ENCODE measurements at places on chromosomes 5 and 9.

GRCh38 chr9:101140764-101141163 is 112.2 kb downstream of the PLPPR1 start:
- no peak for DNase-seq

- DNase-seq, result no peak
These were observed at the start of gene IFNW1 for GRCh38 chr9:21141427-21141882. Gene IFNW1 (minus strand): TSS chr9:21141832. CDS start chr9:21141570, 262 bp downstream.

DNA sequence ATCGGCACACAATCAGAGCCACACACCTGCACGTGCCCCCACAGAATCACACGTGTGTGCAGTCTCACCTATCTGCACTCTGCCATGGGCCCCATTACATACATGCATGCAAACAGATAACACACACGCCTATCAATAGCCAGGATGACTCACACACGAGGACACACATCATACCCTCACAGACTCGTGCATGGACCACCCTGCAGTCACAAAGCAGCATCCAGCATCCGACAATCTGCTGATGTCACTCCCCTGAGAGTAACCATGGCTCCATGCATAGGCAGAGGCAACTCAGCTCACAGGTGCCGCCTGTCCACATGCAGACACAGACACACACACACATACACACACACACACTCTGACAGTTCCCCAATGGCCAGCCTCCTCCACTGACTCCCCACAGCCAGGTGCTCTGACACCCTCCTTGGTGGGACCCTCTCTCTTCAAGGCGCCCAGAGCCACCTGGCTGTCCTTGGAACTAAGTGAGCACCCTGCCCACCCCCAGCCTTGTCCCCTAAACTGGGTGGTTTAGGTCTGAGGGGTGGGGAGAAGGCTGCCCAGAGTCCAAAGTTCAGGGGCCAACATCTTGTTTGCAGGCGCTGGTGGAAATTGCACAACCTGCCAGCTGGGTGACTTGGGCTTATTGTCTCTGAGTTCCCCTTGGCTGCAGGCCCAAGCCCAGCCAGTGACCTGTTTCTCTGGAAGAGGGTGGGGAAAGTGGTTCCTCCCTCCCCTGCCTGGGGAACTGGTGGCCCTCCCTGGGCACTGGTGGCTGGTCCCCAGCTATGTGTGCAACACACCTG is 34.6 kb upstream of the NEK6 start:
- DNase-seq, result peak; percentile 83

DNA sequence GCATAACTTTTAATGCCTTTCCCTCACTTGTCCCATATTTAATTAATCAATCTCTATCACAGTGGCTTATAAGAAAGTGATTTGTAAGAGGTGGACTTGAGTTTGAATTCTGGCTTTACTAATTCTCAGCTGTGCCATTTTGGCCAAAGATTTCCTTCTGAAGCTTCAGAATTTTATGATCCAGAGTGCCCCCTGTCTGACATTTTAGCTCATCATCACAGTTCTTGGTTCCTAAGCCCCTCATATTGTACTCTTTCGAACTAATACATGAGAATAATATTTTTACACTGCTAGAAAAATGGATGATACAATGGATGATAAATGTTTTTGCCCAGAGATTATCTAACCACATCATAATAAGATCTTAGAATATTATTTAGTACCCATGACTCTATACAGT is 1014.1 kb downstream of the PTPRD start:
- no peak for DNase-seq

- no peak for DNase-seq
These were observed 42.0 kb downstream of the PIP5K1B start for GRCh38 chr9:68747043-68747533.

DNA sequence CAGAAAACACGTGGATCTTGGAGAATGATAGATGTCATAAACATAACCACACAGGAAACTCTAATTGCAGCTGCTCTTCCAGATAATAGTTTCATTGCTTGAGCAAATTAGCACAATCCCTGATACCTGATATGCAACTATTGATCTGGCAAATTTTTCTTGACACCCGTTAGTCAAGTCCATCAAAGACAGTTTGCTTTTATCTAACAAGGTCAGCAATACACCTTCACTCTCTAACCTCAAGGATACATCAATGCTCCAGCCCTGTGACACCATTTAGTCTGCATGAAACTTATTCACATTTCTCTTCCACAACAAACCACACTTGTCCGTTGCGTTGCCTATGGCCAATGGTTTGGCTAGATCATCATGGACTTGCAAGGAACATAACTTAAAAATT is 16.6 kb downstream of the UGT3A1 start:
- DNase-seq, result no peak

GRCh38 chr9:133406480-133407307 is 11.1 kb downstream of the REXO4 start:
- DNase-seq, result peak; percentile 57

DNA sequence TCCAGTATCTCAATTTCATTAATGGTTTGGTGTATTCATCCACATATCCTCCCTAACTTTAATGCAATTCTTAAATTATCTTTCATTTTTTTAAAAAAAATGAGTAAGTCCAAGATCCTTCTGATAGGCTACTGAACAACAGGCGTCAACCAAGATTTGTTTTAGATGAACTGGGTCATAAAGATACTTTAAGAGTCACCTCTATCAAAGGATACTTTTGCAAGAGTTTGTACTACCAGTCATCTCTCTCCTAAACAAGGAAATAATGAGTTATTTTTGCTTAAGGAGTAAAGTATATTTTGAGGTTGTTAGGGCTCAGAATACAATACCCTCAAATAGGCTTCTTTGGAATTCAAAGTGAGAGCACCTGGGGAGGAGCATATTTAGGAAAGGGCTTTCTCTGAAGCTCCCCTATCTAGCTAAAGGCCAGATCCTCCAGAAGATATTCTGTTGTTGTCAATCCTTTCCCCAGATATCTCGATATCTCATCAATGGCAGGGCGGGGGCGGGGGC is 25.8 kb downstream of the HAVCR1 start:
- DNase-seq, result no peak

DNA sequence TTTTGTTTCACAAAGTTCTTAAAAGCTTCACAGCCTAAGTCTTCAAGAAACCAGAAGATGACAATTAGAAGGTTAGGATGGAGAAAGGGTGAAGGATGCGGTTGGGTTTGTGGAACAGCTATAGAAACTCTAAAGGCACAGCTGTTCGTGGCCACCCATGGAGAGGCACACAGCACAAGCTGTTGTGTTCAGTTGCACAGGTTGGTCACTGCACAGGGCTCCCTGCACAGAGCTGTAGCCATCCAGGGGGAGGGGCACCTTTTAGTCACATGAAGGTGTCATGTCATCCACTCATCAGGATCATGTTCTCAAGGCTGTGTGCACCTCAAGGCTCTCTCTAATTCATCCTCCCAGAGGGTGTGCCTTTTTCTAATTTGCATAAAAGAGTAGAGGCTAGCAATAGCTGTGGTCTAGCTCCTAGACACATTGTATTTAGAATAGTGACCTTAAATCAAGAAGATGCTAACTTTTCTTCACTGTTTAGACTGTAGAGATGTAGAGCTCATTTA is 5.0 kb upstream of the RASGRF2 start:
- no peak for DNase-seq

DNA sequence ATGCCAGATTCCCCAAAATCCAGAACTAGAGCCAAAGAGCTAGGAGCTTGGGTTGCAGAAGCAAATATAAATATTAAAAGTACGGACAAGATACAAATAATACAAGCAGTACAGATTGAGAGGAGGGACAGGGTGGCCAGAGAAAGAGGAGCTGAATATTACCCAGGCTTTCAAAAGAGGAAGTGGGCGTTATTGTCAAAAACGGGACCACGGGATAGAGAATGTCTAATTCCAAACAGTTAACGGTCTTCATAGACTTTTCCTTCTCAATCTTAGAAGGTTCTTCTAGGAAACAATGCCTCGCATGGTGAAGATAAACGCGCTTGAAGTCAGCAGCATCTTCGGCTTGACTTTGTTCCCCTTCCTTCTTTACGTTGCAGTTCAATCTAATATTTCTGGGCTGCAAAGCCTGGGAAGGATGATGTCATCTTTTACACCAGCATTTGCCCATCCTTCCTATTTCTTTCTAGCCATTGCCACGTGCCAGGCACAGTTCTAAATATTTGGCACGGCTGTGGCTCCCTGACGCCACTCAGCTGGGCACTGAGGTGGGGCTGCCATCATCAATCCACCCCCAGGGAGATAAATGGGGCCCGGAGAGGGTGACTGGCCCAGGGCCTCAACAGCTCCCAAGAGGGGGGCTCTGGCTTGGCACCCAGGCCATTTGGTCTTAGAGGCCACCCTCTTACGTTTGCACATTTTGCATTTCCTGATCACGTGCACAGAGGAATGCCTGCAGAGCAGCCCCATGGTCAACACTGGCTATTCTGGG is 16.3 kb upstream of the OLFM1 start:
- DNase-seq, result no peak

DNA sequence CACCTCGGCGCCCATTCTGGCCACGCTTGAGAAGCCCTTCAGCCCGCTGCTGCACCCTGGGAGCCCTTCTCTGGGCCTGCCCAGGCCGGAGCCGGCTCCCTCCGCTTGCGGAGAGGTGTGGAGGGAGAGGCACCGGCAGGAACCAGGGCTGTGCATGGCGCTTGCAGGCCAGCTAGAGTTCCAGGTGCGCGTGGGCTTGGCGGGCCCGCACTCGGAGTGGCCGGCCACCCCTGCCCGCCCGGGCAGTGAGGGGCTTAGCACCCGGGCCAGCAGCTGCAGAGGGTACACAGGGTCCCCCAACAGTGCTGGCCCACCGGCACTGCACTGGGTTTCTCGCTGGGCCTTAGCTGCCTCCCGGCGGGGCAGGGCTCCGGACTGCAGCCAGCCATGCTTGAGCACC is 72.3 kb upstream of the SYK start:
- no peak for DNase-seq

GRCh38 chr9:80440724-80441123 is 869.0 kb downstream of the TLE4 start:
- DNase-seq, result no peak

GRCh38 chr5:174420651-174421407 is 303.6 kb upstream of the MSX2 start:
- DNase-seq, result no peak

DNA sequence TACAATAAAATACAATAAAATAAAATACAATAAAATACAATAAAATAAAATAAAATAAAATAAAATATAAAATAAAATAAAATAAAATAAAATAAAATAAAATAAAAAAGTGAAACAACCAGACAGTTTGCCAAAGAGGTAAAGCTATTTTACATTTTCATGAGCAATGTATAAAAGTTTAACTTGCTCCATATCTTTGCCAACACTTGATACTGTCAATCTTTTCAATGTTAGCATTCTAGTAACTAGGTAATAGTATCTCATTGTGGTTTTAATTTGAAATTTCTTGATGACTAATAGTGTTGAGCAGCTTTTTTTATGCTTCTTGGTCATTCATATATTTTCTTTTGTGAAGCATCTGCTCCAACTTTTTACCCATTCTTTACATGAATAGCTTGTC is 17.3 kb downstream of the TTC33 start:
- DNase-seq, result no peak

DNA sequence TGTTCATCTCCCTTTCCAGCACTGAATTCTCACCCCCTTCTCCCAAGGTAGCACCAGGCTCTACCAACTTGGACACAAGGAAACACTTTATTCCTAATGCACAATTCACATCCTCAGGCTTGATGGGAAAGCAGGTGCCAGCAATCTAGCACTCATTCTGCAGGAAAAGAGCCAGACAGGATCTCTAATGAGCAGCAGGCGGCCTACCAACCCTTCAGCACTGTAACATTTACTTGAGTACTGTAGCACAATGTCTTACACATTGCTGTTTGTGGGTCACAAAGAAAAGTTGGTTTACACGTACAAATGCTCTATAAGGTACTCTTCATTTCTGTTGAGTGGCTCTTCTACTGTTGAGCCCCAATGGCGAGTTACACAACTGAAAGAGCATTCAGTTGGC is 254.4 kb downstream of the MLLT3 start:
- no peak for DNase-seq

GRCh38 chr5:17014686-17015085 is 78.6 kb upstream of the MYO10 start:
- DNase-seq, result no peak
